ENCODE measurements at places on chromosomes 4 and X. TPM values are rescaled to one million over a fixed set of nuclear protein-coding genes. Genes with fewer than 3 reads are reported as not detected.

Gene HAND2
- total RNA-seq, result 1.2 TPM

Gene NDST4
- total RNA-seq, result 0.10 TPM

Gene CT45A2
- total RNA-seq, result not detected

Gene MAGEE1
- total RNA-seq, result 1.5 TPM

Gene SMAD1
- total RNA-seq, result 16.2 TPM

Gene UGT2A1
- total RNA-seq, result not detected

Gene ADAM29
- not detected for total RNA-seq

Gene GRIA3
- total RNA-seq, result 0.06 TPM

Gene SUPT20HL2
- not detected for total RNA-seq

Gene TCP11X2
- total RNA-seq, result not detected

Gene VCX3B
- total RNA-seq, result 316 TPM

Gene HSD17B13
- 4.5 TPM for total RNA-seq

Gene RIPPLY1
- total RNA-seq, result not detected

Gene SOWAHB
- 0.04 TPM for total RNA-seq

Gene PF4V1
- total RNA-seq, result not detected

Gene NXF3
- total RNA-seq, result 0.10 TPM

Gene MAGEB1
- not detected for total RNA-seq

Gene INTU
- total RNA-seq, result 0.37 TPM

Gene MAGEA9B
- total RNA-seq, result 0.08 TPM

All from H4 (cell line).